Renal cortical epithelial cell (primary cell): ENCODE measurements at places on chromosomes 11 and 22. TPM values are rescaled to one million over a fixed set of nuclear protein-coding genes. Genes with fewer than 3 reads are reported as not detected.

IFITM5 gene
- total RNA-seq, result not detected in 2 replicates

TMEM45B gene
- total RNA-seq, result 0.50 and 5.0 TPM in 2 replicates

RIMBP3B gene
- 0.05 TPM in 1 of 2 replicates, not detected in the other for total RNA-seq

RASSF10 gene
- total RNA-seq, result 2.6 and 13.2 TPM in 2 replicates

ACTN3 gene
- total RNA-seq, result not detected in 2 replicates

PRR33 gene
- total RNA-seq, result not detected in 2 replicates

MS4A10 gene
- not detected in 2 replicates for total RNA-seq

ACR gene
- not detected in 2 replicates for total RNA-seq

PAX6 gene
- total RNA-seq, result 4.2 and 6.5 TPM in 2 replicates

TMEM191B gene
- 0.30 and 0.35 TPM in 2 replicates for total RNA-seq

KCNJ4 gene
- not detected in 2 replicates for total RNA-seq

ABCG4 gene
- total RNA-seq, result 0.15 TPM in 1 of 2 replicates, not detected in the other

KCNK7 gene
- 0.20 TPM in 1 of 2 replicates, not detected in the other for total RNA-seq

KCNJ11 gene
- 0.25 and 0.35 TPM in 2 replicates for total RNA-seq

DMC1 gene
- total RNA-seq, result 2.0 and 3.6 TPM in 2 replicates

GATD1 gene
- 16.7 and 38.0 TPM in 2 replicates for total RNA-seq

TOP3B gene
- 11.8 and 30.5 TPM in 2 replicates for total RNA-seq

B4GALNT4 gene
- total RNA-seq, result 4.0 and 4.5 TPM in 2 replicates
